ENCODE measurements at places on chromosomes 1 and 21. TPM values are rescaled to one million over a fixed set of nuclear protein-coding genes. Genes with fewer than 3 reads are reported as not detected.

The PPM1J gene
- 2.1 TPM for total RNA-seq

The FCRLB gene
- 0.72 TPM for total RNA-seq

The SPRR1B gene
- total RNA-seq = 2,894 TPM

The CR1 gene
- 0.96 TPM for total RNA-seq

The AIRE gene
- total RNA-seq = not detected

The KIF17 gene
- total RNA-seq = 0.60 TPM

The SAMD11 gene
- 0.52 TPM for total RNA-seq

The NHLH2 gene
- 1.1 TPM for total RNA-seq

The ACTA1 gene
- 1.3 TPM for total RNA-seq

The FMO1 gene
- 1.8 TPM for total RNA-seq

The OR2M7 gene
- total RNA-seq = not detected

The DEDD gene
- 24.9 TPM for total RNA-seq

The CDCA8 gene
- 14.1 TPM for total RNA-seq

The AQP10 gene
- not detected for total RNA-seq

The LRRC38 gene
- not detected for total RNA-seq

The PRSS38 gene
- total RNA-seq = not detected

The HCRTR1 gene
- total RNA-seq = not detected

The MASP2 gene
- not detected for total RNA-seq

The TSPAN2 gene
- 0.68 TPM for total RNA-seq

The AVPR1B gene
- not detected for total RNA-seq

The PODN gene
- total RNA-seq = 2.6 TPM

The MX1 gene
- total RNA-seq = 36.9 TPM

The FCMR gene
- total RNA-seq = 2.9 TPM

The CASQ2 gene
- 0.92 TPM for total RNA-seq

The CORT gene
- total RNA-seq = 0.28 TPM

The SPRTN gene
- total RNA-seq = 7.6 TPM

The OR2L13 gene
- not detected for total RNA-seq

The S100A16 gene
- 1,290 TPM for total RNA-seq

The CAPZA1 gene
- 142 TPM for total RNA-seq

The THEM5 gene
- total RNA-seq = 0.32 TPM

The SYDE2 gene
- 0.84 TPM for total RNA-seq

The PDZK1IP1 gene
- 273 TPM for total RNA-seq

The FAM151A gene
- total RNA-seq = not detected

The ZSWIM5 gene
- 0.56 TPM for total RNA-seq

The UBL4B gene
- not detected for total RNA-seq

The S100A7 gene
- 5,647 TPM for total RNA-seq

The ADAMTS5 gene
- 0.80 TPM for total RNA-seq

The DVL1 gene
- 48.5 TPM for total RNA-seq

The PROX1 gene
- total RNA-seq = 0.88 TPM

The DNAJC6 gene
- total RNA-seq = 0.20 TPM

The TIAM1 gene
- 96.7 TPM for total RNA-seq

The MSH4 gene
- 0.36 TPM for total RNA-seq

The OR2T35 gene
- not detected for total RNA-seq

The NR0B2 gene
- total RNA-seq = not detected

The BCL2L15 gene
- total RNA-seq = 8.4 TPM

The DIO1 gene
- not detected for total RNA-seq

The PCBP3 gene
- 0.72 TPM for total RNA-seq

The GIPC2 gene
- total RNA-seq = 1.8 TPM

The AMPD1 gene
- not detected for total RNA-seq

The NBPF10 gene
- total RNA-seq = 3.6 TPM

The MAN1C1 gene
- total RNA-seq = 2.6 TPM

The ADAMTSL4 gene
- 42.9 TPM for total RNA-seq

All from esophagus mucosa (tissue), 1 donor.